ENCODE measurements at places on chromosomes 6 and 20.

- DNase-seq: peak; percentile 82
These were observed 42.3 kb downstream of the HIVEP2 start for GRCh38 chr6:142902636-142903053.

- DNase-seq: peak; percentile 15
These were observed 146.5 kb upstream of the TOP1 start for GRCh38 chr20:40882152-40882551.

DNA sequence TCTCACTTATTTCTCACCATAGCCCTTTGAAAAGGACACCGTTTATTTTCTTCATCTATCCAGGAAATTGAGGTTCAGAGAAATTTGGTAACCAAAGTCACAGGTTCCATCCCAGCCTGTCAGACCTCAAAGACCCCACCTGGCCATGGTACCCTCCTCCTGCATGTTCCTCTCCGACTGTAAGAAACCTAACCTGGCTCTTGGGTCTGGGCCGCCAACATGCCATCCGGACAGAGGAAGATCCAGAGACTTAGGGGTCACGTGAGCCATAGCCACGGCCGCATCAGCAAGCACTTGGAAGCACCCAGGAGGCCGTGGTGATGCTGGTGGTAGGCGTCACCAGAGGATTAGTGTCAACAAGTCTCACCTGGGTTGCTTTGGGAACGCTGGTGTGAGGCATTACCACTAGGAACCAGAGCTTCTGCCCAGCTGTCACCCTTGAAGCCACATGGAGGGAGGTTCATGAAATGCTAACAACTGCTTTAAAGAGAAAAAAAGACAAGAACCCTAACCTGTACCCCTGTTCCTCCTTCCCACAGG, 177.1 kb downstream of the EYA2 start:
- no peak for DNase-seq

- no peak for DNase-seq
These were observed 568.5 kb upstream of the ID4 start for GRCh38 chr6:19268718-19269117.

DNA sequence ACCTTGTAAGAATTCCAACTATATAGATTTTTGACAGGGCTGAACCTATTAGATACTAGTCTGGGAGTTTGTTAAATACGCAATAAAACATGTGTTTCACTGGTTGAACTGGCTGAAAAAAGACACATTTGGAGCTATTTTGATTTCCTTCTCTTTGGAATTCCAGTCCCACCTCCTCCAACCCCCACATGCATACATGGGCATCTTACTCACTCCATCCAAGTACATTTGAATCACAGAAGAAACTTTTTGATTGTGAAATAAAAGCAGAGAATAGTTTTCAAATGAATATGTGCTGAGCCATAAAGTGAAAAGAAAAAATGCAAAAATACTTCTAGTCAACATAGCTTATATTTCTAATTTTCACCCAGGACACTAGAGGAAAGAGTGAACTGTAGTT, 33.9 kb upstream of the STXBP5 start:
- DNase-seq: no peak

GRCh38 chr6:129567374-129567773, 142.6 kb downstream of the ARHGAP18 start:
- no peak for DNase-seq

DNA sequence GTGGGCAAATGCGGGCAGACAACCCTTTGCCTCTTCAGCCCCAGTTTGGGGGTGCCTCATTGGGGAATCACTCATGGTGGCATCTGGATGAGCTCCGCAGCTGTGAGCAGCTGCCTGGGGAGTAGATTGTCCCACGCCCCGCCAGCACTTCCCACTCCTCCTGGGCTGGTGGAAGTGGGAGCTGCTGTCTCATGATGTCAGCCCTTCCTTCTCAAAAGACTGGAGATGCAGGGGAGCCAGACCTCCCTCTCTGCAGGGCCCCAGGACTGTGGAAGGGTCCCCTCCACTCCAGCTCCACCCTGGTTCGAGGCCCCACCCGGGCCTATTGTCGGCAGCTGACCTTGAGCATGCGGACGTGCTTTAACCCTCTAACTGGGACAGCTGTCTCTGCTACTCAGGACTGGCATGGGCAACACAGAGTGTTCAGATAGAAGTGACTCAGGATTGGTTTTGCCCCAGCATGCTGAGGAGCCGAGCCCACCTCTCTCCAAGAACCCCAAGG, 2.0 kb downstream of the UNC93A start:
- DNase-seq: no peak

Measured in naive thymus-derived CD4-positive, alpha-beta T cell (primary cell).